NCI-H510A treated with DMSO at 0.1 percent for 48 hours (cell line): ENCODE measurements at places on chromosomes 13 and 19.

DNA sequence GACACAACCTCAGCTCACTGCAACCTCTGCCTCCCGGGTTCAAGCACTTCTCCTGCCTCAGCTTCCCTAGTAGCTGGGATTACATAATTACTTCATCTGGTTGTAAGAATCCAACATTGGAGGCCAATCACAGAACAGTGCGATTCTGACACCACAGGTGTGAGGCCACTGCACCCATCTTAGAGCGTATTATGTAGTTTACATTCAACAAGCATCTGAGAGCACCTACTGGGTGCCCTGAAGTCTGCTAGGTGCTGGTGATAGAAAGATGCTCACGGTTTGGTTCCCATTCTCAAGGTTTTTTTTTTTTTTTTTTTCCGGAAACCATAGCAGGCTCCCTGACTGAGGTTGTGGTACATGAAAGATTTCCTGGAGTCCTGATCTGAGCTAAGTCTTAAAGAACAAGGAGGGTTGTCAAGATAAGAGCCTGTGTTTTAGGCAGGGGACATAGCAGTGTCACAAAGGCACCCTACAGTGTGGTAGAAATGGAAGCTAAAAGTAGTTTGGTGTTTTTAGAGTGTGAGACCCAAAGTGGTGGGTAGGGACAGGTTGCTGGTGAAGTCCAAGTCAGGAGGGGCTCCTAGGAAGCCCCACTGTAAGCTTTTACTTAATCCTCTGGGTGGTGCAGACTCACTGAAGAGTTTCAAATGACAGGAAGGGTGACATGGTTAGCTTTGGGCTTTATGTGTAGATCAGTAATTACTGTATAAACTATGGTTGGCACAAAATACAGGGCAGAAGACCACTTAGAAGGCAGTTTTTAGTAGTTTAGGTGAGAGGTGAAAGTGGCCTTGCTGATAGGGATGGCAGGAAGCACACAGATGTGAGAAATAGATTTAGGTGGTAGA lies 15.2 kb downstream of the SAE1 start:
- DNase-seq: no peak

GRCh38 chr13:27383104-27383921 lies 41.1 kb upstream of the GTF3A start:
- DNase-seq: no peak

DNA sequence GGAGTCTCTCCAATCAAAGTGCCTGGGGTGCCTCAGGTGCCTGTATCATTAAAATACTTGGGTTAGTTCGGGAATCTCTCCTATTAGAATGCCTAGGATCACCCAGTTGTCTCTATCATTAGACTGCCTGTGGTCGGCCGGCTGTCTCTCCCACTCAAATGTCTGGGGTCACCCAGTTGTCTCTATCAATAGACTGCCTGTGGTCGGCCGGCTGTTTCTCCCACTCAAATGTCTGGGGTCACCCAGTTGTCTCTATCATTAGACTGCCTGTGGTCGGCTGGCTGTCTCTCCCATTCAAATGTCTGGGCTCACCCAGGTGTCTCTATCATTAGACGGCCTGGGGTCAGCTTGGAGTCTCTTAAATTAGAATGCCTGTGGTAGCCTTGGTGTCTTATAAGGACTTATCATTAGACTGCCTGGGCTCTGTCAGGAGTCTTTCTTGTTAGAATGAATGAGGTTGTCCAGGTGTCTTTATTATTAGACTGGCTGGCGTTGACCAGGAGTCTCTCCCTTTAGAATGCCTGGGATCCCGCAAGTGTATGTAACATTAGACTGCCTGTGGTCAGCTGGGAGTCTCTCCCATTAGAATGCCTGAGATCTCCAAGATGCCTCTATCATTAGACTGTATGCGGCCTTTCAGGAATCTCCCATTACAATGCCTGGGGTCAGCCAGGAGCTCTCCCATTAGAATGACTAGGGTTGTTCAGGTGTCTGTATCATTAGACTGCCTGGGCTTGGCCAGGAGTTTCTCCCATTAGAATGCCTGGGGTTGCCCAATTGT lies 1555.5 kb downstream of the UQCRFS1 start:
- DNase-seq: no peak

- DNase-seq: no peak
Observed at GRCh38 chr19:18869781-18870530, 26.0 kb downstream of the CERS1 start.

- no peak for DNase-seq
Observed at GRCh38 chr13:95276037-95276505, 25.2 kb downstream of the ABCC4 start.

GRCh38 chr19:17775991-17776803 lies 18.7 kb upstream of the B3GNT3 start:
- DNase-seq: no peak

- no peak for DNase-seq
Observed at GRCh38 chr19:15636026-15636425, 4.7 kb upstream of the CYP4F3 start.

DNA sequence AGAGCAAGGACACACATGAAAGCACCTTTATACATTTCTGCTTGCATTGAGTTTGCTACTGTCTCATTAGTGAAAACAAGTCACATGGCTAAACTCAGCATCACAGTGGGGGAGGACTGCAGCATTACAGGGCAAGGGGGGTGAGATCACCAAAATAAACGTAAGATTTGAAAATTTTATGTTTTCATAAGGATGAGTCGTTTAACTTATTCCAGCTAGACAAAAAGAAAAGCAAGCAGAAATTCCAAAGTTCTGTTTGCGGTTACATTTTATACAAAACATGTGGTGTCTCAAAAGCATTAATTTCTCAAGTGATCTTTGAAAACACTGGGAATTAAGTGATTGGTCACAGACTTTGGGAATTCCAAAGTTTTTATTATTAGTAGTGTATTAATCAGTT lies 261.4 kb upstream of the RXFP2 start:
- DNase-seq: no peak

DNA sequence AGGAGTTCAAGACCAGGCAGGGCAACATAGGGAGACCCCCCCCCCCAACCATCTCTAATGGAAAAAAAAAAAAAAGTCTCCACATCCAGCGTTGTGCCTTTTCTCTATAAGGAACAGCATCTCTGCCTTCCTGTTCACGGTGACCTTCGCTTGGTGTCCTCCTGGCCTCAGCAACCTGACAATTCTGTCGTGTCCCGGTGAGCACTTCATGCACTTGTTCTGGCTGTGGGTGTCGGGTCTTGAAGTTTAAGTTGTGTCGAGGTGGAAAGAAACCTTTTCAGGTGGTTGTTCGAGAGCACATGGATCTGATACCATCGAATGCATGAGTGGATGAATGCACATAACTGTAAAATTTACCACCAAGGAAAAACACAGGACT lies 594 bp downstream of the ZNF559 start:
- no peak for DNase-seq
